ENCODE measurements at places on chromosomes 2 and 18. TPM values are rescaled to one million over a fixed set of nuclear protein-coding genes. Genes with fewer than 3 reads are reported as not detected.

The MALL gene
- total RNA-seq, result 0.36 TPM

The CREG2 gene
- total RNA-seq, result 0.28 TPM

The GALNT3 gene
- 2.5 TPM for total RNA-seq

The FNDC4 gene
- total RNA-seq, result not detected

The SALL3 gene
- total RNA-seq, result not detected

The PNPT1 gene
- 17.7 TPM for total RNA-seq

All from naive thymus-derived CD4-positive, alpha-beta T cell (primary cell).